Activated T-helper 17 cell treated with anti-CD3 and anti-CD28 coated beads, Interleukin-2, amount 50 U/mL, for 72 hours (primary cell): ENCODE measurements at places on chromosomes 5 and 9. TPM values are rescaled to one million over a fixed set of nuclear protein-coding genes. Genes with fewer than 3 reads are reported as not detected.

Gene NSUN2
- total RNA-seq, result 128 TPM

Gene TIMD4
- total RNA-seq, result 1.3 TPM

Gene PCDHA6
- not detected for total RNA-seq

Gene FOXD4L4
- total RNA-seq, result 0.24 TPM

Gene SLC34A1
- 1.1 TPM for total RNA-seq

Gene PCDHGB3
- total RNA-seq, result not detected
